NCI-H1436 treated with DMSO at 0.1 percent for 48 hours (cell line): ENCODE measurements at places on chromosomes 4 and X.

- no peak for DNase-seq
Observed at GRCh38 chr4:14177987-14178386, 550.5 kb upstream of the BOD1L1 start.

- DNase-seq, result no peak
Observed at GRCh38 chr4:52957835-52958631, 95.9 kb downstream of the RASL11B start.

- DNase-seq, result no peak
Observed at GRCh38 chr4:84697159-84697558, 114.2 kb downstream of the CDS1 start.

DNA sequence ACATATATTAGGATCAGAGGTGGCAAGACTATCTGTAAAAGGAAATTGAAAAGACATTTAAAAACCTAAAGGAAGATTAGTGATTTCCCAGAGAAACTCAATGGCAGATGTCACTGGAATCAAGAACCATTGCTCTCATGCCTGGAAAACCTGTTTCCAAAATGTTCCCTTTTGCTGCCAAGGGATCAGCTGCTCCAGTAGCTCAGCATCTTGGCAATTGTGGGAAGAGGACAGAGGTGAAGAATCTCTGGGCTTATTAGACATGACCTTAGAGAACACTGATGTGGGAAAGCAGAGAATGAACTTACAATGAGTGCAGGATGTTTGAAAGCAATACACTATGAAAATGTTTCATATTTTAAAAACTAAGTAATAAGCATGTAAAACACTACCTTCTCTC is 98.3 kb downstream of the SHROOM3 start:
- DNase-seq, result no peak

DNA sequence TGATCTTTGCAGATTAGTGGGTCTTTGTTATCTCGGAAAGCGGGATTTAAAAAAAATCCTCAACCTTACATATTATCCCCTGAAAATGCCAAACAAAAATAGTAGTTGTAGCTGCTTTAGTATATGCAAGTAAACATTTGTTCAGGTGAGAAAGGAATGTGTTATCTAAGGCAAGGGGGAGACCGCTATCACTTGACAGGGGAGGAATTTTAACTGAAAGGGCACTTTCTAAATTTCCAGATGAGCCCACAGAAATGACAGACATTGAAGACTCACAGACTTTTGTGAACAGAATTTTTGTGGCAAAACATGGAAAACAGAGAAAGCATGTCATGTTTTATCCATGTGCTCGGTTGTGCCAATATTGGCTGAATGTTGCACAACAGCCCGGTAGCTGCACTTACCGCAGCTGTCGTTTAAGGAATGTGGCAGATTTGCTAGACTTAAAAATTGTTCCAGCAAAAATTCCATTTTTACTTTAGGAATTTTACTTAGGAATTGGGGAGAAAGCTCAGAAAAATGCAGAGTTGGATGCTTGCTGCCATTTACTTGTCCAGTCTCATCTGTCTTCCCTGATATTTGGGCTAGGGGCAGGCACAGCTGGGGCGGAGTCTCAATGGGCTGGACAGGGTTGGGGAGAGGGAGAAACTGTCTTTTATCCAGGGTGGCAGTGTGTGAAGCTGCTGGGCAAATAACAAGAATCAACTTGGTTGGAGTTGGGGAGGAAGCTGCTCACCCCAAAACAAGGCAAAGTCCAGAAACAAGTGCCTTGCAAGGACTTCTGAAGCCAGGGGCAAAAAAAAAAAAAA is 94.6 kb upstream of the RPS6KA3 start:
- DNase-seq, result no peak

GRCh38 chr4:77177199-77177598 is 20.2 kb downstream of the CCNG2 start:
- no peak for DNase-seq

DNA sequence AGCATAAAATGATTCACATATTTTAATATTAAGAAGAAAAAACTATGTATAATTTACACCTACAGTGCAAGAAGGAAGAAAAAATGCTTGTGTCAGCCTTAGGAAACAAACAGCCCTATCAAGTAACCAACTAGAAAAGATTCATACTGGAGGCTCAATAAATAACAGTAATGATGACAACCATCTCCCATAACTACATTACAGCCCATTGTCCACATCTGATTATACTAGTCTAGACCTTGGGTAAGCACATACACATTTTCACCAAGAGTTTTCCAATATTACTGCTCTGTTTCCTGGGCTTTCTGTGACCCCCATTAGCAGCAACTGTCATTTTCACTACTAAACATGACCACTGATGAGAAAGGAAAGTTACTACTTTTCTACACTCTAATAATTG is 169.7 kb downstream of the MAB21L2 start:
- DNase-seq, result no peak

DNA sequence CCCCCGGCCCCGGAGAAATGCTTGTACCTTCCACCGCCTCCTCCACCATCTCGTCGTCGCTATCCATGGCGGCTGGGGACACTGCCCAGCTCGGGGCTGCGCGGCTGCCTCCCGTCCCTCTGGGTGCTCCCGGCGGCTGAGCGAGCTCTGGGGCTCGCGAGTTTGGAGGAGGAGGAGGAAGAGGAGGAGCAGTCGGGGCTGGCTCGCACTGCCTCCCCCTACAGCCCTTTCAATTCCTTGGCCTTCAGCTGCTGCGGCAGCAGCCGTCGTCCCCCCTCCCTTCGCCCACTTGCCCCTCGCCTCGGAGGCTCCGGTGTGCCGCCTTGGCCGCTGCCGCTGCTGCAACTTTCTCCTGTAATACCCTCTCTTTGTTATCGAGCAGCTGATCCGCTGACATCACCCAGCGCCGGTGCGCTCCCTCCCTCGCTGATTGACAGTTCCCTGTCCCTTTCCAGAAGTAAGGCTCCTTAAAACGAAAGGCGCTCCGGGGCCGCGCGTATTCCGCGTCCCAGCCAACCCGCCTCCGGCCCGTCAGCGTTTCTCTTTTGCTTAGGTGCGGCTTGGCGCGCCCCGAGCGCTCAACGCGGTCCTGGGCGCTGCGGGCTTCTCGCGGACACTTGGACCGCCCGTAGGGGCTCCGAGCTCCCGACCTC is at the start of gene SETD7:
Gene SETD7 (minus strand): TSS at position 149 of the 653 bp plus-strand sequence. CDS start 82 bp downstream, at position 67.
- DNase-seq, result no peak

GRCh38 chrX:40945361-40945713 is 139.9 kb upstream of the USP9X start:
- DNase-seq, result no peak

DNA sequence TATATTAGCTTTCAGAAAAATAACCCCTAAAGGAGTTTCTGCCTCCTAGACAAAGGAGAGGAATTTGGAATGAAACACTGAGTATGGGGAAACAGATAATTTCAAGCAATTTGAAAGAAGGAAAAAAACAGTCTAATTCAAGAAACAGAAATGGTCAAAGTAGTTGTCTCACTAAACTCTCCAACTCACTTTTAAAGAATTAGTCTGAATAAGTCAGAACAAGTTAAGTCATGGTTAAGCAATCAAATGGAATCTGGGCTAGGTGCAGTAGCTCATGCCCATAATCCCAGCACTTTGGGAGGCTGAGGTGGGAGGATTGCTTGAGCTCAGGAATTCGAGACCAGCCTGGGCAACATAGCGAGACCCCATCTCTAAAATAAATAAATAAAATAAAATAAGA is 95.7 kb upstream of the GRIA3 start:
- DNase-seq, result no peak

DNA sequence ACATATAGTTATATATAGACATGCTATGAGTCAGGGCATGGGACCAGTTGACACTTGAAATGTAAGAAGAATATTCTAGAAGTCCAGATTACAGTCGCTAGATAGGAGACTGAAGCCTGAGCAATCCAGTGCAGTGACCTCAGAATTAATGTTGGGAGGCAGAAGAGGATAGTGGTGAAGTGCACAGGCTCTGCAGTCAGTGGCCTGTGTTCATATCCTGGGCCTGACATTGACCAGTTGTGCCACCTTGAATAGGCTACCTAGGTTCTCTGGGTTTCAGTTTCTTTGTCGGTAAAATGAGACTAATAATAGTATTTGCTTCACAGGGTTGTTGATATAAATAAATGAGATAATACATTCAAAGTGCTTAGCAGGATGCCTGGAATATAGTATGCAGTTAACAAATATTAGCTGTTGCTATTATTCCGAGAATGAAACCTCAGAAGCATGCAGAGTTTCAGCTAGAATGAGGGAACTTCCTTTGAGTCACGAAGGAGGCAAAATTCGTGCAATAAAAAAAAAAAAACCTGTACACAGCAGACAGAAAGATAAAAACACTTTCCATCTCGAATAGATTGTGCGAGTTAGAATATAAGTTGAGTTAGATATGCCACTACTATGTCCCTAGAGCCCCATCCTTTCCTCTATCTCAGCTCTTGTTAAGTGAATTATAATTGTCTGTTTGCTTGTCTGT is 4.0 kb upstream of the SH2D1A start:
- DNase-seq, result no peak

- no peak for DNase-seq
Observed at GRCh38 chr4:150744570-150744969, 162.6 kb downstream of the MAB21L2 start.

DNA sequence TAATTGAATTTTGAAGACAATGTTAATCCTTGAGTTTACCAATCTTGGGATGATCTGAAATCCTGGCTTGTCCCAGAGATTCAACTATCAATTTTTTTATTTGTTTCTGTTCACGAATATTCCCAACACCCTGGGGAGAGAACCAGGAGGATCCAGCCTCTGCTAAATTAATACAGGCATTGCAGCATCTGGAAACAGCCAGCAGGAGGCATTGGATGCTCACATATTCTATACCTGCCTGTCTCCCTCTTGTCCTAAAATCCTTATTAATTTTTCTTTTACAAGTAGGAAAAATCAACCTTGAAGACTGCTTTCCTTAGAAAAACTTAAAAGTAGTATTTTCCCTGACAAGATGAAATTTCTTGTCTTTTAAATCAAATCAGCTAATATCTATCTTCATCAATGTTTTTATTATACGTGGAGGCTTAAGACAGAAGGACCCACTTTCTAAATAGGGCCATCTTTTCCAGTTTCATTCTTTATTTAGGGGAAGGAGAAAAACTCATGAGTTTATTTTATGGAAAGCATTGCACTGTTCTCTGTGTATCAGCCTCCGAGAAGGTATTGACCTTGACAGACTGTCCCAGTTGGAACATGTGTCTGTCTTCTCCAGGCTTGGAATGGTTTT is 102.4 kb downstream of the CLNK start:
- DNase-seq, result no peak

GRCh38 chrX:103309860-103310554 is 783 bp downstream of the BEX2 start:
- DNase-seq, result no peak

DNA sequence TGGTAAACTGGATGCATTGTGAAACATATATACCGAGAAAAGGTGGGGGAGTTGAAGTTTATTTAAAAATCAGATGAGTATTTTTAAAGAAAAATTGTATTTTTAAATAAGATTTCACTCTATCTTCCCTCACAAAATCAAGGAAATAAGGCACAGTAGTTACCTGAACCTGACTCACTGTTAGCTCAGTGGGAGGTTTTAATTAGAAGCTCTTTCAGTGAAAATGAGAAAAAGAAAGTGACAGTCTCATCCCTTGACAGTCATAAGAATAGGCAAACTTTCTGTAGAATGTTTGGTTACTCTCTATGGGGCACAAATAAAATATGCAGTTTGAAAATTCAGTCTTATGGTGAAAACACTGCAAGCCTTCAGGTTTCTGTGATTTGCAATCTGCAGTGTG is 49.7 kb downstream of the GRXCR1 start:
- DNase-seq, result no peak

GRCh38 chr4:153083447-153083947 is 120.7 kb upstream of the TRIM2 start:
- peak; percentile 28 for DNase-seq

DNA sequence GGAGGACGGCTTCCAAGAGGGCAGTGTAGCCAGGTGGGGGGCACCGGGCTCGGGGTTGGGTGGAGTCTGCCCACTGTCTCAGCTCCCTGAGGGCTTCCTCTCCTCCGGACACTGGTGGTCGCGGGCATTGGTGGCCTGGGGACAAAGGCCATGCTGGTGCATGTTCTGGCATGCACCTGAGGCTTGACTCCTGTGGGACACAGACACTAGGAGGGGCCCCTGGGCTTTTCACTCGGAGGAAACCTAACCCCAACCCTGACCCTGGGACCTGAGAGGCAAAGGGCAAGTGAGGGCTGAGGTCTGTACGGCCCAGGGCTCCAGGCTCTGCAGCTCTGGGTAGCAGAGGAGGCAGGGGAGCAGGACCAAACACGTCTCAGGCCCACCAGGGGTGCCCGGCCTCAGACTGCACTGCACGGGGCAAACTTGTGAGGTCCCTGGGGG is 22.3 kb upstream of the FGFR3 start:
- DNase-seq, result no peak

- DNase-seq, result no peak
Observed at GRCh38 chr4:184287697-184288255, 70.1 kb upstream of the ENPP6 start.

- DNase-seq, result no peak
Observed at GRCh38 chr4:155724731-155725130, 34.1 kb upstream of the GUCY1B1 start.

- DNase-seq, result no peak
Observed at GRCh38 chr4:102244878-102245535, 100.3 kb downstream of the SLC39A8 start.

GRCh38 chr4:113212613-113213012 is 163.2 kb downstream of the ANK2 start:
- DNase-seq, result no peak

GRCh38 chr4:8794491-8794890 is 77.1 kb downstream of the HMX1 start:
- DNase-seq, result no peak

DNA sequence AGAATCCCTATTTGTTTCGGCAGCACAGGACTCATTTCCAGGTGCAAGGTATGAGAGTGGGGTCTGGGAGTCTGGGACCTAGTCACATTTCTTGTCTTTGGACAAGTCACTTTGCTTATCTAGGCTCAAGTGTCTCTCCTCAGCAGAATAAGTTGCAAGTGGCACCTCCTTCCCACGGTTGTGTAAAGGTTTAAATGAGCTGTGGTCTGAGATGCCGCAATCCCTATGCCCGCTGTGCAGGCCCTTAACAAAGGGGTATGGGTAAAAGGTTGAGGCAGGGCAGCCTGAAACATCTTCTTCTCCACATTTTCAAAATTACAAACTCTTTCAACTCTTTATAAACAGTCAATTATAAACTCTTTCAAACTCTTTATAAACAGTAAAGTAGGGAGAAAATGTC is 93.7 kb downstream of the RTL5 start:
- no peak for DNase-seq

DNA sequence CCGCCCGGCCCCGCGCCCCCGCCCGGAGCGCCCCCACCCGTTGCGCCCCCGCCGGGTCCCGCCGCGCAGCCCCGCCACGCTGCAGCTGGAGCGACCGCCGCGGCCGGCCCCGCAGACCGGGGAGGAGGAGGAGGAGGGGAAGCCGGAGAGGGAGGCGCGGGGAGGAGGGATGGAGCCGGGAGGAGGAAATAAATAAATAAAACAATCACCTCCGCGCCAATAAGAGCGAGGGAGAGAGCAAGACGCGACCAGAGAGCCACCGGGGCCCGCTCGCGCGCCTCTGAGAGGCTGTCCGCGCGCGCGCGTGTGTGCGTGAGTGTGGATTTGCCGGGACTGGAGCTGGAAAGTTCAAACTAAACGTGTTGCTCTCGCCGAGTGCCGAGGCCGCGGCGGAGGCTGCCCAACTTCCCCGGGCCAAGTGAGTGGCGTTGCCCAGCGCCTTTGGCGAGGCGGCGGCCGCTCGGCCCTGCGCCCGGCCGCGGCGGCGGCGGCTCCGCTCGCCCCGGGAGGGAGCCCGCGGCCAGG is 2184.4 kb upstream of the TENM3 start:
- DNase-seq, result no peak
